ENCODE measurements at places on chromosomes 1 and 21.

DNA sequence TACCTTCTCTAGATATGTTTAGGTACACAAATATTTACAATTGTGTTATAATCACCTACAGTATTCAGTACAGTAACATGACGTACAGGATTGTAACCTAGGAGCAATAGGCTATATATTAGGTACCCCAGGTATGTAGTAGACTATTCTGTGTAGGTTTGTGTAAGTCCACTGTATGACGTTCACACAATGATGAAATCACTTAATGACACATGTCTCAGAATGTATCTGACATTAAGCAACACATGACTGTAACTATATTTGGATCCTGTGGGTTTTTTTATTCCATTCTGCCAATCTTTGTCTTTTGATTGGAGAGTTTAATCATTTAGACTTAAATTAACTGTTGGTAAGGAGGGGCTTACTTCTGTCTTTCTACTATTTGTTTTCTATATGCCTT is 52.1 kb downstream of the STYXL2 start:
- DNase-seq, result no peak

DNA sequence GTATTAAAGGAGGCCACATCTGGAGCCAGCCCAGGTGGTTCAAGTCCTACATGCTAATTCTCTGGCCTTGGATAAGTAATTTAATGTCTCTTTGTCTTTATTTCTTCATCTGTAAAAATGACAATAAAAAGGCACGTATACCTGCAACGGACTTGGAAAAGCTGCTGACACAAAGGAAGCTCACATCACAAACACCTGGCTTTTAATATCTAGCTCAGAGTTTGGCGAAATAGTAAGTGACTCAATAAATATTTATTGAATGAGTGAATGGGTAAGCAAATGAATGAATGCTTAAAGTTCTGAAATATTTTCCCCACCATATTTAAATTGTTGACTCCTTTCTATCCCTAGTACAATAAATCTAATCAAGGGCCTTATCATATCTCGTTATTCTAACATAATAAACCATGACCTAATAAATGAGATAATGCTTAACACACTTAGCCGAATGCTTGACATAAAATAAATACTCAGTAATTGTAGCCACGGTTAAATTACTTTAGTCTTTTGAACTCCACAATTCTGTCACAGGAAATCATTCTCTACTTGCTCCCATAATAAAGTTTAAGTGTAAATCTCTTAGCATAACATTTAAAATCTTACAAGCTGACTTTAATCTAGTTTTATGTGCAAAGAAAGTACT is 74.7 kb upstream of the PALMD start:
- no peak for DNase-seq

DNA sequence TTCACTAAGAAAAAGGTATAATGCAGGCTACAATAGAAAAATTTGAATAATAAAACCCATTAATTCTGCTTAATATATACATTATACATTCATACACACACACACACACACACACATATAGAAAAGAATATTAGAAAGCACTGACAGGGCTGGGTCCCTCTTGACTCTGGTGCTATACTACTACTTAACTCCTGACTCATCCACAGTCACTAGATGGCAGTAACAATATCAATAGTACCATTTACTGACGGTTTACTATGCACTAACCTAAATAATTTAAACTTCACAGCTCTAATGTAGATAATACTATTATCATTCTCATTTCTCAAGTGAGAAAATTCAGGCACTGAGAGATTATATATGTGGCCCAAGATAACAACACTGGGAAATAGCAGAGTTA is 87.5 kb downstream of the COP1 start:
- DNase-seq, result no peak

DNA sequence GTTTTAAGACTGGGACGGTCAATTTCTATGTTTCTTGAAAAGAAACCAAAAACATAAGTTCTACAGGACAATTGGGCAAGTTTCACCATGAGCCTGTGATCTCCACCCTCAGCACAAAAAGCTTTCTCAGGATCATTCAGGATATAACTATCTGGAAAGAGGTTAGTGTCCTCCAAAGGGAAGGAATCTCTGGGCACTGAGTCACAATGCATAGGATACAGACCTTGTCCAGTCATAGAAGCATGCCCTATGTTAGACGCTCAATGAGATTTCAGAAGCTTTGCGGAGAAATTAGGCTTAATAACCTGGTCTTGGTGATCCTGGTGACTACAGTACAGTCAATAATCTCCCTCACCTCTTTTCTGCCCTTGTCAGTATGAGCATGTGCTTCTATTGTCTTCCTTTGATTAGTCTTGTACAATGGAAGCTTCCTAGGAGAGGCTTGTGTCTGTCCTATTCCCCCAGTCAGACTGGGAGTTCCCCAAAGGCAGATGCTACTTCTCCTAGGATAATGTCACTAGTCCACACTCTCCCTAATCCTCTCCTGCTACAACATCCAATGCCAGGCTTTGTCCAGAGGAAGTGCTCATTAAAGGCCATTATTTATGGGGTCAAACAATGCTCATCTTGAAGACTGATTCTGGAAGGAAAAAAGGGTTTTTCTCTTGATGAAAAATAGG is 97.4 kb downstream of the KCNH1 start:
- DNase-seq, result no peak

DNA sequence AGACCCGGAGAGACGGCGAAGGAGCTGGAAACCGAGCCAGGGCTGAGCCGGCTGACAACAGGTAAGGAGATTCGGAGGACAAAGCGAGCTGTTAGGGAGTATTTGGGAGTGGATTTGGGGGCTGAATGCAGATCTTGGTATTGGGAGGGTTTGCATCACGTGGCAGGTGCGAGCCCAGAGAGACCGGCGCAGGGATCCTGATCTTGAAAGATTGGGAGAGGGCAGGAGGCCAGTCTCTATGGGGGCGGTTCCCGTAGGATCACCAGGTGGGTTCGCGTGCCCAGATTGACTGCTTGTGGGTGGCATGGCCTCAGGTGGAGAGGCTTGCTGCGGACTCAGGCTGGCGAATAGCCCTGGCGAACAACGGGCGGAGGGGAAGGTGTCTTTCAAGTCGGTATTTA is 204 bp downstream of the CIART start:
- DNase-seq, result no peak

DNA sequence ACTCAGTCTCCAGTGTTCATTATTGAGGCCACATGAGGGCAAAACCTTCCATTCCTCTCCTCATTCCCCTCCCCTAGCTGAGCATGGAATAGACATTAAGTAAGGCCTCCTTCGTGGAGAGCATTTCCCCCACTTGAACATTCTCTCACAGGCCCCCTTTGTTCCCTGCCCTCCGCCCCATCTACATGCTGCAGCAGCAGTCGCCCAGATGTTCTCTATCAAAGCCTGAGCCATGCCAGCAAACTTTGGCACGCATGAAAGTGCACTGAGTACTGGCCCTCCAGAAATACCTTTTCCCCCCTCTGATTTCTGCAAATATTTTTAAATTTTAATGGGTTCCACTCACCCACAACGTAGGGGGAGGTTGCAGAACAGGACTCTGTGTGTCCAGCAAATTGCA is 20.9 kb upstream of the GORAB start:
- no peak for DNase-seq

DNA sequence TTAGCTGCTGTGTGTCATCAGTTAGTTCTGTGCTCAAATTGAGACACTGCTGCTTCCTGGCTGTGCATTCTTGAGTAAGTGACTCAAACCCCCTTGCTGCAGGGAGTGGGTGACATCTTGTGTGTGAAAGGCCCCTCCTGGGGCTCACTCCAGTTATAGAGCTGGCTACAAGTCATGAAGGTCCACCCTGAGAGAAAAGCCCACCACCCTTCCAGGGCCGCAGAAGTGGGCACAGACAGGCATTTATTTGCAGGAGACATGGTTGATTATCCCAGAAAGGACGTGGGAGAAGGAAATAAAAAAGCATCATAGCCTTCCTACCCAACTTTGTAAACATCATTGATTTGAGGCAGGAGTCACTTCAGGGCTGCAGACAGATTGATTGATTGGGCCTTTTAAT is 550.6 kb downstream of the MATN1 start:
- DNase-seq, result no peak

DNA sequence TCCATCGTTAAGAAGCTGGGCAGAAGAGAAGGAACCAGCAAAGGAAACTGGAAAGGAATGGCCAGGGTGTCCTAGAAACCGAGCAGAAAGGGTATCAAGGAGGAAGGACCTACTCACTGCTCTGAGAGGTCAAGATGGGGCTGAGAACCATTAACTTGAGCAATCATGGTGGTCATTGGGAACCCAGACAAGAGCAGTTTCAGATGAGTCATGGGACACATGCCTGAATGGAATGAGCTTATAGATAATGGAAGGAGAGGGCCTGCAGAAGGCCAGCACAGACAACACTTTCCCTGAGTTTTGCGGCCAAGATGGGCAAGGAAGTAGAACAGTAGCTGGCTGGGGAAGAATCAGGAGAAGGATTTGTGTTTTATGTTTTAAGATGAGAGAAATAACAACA is 383.2 kb downstream of the KIF26B start:
- no peak for DNase-seq

- no peak for DNase-seq
Observed at GRCh38 chr21:25791319-25791718, 56.5 kb downstream of the GABPA start.

GRCh38 chr1:88537787-88538186 is 146.3 kb upstream of the PKN2 start:
- DNase-seq, result no peak

GRCh38 chr1:10170239-10170574 is 40.2 kb upstream of the KIF1B start:
- no peak for DNase-seq

GRCh38 chr1:74513411-74514300 is 1.2 kb upstream of the LRRC53 start:
- no peak for DNase-seq

DNA sequence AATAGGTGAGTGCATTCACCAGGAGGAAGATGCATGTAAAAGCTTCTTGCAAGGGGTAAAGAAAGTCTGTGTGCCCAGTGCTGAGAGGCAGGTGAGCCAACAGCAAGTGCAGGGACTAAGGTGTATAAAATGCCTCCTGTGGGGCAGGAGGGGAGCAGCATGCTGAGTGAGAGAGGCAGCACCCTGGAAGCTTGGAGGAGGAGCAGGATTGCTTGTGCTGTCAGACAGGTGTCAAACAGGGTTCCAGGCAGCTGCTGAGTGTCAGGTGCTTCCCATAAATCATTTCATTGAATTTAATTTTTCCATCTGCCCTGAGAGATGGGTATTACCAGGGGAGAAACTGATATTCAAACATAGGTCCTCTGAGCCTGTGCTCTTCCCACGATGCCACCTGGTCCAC is 13.9 kb downstream of the BSND start:
- no peak for DNase-seq

DNA sequence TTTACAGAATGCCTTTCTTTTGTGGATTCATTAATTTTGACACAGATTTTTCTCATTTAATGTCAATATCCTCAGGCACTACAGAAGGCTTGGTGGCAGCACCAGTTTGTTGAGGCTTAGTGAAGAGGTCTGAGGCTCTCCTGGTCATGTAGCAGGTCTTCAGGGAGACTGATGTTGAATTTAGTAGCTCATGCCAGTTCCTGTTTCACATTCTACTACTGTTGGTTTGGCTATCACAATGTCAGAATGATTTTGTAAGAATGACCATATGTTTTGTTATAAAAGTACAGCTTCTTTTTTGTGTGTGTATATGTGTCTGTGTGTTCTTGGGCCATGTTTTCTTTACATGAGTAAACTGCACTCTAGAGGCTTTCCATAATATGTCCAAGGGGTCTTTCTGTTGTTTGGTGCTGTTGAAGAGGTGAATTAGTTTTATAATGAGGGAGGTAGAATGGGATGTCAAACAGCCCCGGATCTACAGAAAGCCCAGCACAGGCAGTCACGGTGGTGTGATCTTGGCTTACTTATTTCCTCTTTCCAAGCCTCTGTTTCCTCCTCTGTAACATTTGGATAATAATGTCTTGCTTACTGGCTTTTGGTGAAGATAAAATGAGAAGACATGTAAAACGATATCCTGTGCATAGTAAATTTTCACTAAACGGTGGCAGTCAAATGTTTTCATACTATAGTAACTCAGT is 32.0 kb downstream of the C1orf21 start:
- DNase-seq, result no peak

- no peak for DNase-seq
Observed at GRCh38 chr1:87089070-87089736, 174.8 kb downstream of the HS2ST1 start.

DNA sequence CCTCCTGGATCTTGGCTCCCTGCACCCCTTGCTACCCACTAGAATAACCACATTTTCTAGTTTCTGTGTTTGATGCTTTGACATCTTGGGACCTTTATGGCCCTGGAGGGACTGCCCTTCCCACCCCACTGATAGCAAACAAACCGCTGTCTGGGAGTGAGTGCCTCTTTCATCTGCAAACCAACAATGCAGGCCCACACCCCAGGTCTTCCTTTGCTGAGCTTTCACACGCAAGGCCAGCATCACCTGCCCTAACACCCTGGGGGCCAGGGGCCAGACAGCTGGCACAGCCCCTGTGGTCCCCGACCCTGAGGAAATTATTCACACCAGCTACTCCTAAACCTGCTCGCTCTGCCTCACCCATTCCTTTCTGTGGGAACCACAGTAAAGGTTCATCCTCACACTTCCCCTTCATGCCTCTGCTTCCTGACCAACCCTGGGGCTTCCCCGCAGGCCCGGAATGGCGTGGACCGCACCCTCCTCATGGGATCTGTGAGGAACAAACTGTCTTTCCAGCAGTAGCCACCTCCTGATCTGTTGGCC is 15.4 kb downstream of the SLC2A7 start:
- DNase-seq, result no peak

DNA sequence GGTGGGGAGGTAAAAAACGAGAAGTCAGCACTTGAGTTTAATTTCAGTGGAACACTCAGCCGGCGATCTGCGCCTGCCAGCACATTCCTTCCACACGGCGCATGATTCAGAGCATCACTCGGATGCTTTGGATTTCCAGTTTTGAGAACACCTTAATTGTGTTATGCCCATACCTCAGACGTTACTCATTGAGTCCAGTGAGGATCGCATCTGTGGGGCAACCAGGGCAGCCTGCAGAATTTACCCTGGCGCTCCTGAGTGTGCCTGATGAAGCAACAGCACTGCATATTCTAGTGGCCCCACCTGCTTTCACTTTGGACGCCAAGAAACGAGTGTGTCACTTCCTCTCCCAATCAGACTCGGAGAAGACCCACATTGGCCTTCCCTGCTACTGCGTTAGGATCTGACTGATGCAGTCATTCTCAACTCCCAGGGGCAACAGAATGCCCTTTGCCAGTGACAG is 19.9 kb downstream of the FAM89A start:
- no peak for DNase-seq

DNA sequence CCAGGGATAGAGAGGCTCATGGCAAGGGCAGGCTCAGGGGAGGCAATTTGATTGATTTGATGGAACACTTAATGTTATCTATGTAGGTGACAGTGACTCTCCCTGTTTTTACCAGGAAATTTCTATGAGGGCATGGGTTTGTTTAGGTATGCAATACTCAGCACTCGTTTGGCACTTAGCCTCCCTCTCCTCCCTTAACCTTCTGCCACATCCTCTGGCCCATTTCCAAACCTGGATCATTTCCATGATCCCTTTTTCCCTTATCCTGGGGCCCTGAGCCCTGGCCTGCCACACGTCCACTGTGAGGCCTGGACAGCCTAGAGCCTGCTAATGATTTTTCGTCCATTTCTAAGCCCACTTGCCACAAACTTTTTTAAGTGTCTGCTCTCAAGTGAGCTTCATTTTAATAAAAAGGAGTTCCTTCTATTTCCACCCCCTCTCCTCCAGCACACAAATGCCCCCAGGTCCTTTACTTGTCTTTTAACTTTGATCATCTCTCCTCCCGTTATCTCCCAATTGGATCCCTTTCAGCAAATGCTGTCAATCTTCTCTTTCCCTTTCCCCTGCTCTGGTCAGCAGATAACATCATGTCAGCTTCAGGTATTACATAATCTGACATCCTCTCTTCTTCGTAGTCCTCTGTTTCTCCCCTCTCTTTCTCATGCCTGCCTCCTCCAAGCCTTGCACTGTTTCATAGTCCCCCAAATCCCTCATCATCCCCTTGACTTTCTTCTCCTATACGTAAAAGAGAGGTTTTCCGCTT is 37.8 kb upstream of the GADD45A start:
- DNase-seq, result no peak

Measured in NCI-H1930 (cell line).